ENCODE measurements at places on chromosomes 16 and 17. TPM values are rescaled to one million over a fixed set of nuclear protein-coding genes. Genes with fewer than 3 reads are reported as not detected.

GRCh38 chr17:82110298-82110697 lies 12.3 kb upstream of the FASN start:
- H3K4me1 ChIP-seq: peaks cover 24% of the 10 kb centered on the region
- peak overlapping the region; percentile 52 for H3K27ac ChIP-seq
- H3K36me3 ChIP-seq: no peaks in the 10 kb centered on the region
- no peaks in the 10 kb centered on the region for H3K27me3 ChIP-seq

The TMEM98 gene
- total RNA-seq: 2.2 TPM

GRCh38 chr16:23398987-23399805 lies 53.8 kb downstream of the COG7 start:
- no peaks in the 10 kb centered on the region for H3K27me3 ChIP-seq
- no peaks in the 10 kb centered on the region for H3K4me1 ChIP-seq
- no peak overlapping the region for H3K27ac ChIP-seq
- no peak overlapping the region for H3K4me3 ChIP-seq

- no peaks in the 10 kb centered on the region for H3K4me1 ChIP-seq
- no peak for DNase-seq
- no peak overlapping the region for H3K4me3 ChIP-seq
- no peak overlapping the region for H3K27ac ChIP-seq
Measured at GRCh38 chr17:49603720-49604119, 28.0 kb downstream of the NXPH3 start.

DNA sequence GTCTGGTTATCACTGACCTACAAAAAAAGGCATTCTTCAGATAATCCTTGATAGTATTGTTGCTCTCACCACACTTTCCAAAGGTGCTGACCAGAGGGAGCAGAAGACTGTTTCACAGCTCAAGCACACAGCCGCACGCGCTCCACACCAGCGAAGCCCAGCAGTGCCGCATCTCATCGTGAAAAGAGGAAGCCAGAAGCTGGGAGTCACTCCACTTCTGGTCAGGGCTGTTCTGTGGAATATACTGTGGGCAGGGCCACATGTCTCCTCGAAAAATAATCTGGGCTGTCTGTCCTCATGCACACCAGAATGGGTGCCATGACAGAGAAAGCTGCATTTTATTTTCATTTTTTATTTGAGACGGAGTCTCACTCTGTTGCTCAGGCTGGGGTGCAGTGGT lies 7.3 kb upstream of the PRSS36 start:
- H3K4me3 ChIP-seq: no peak overlapping the region
- H3K27me3 ChIP-seq: peaks cover 4% of the 10 kb centered on the region
- DNase-seq: no peak

GRCh38 chr17:40615841-40616476 lies 31.7 kb downstream of the SMARCE1 start:
- H3K4me3 ChIP-seq: no peak overlapping the region
- DNase-seq: no peak
- no peaks in the 10 kb centered on the region for H3K27me3 ChIP-seq

The CLEC19A gene
- not detected for total RNA-seq

- DNase-seq: no peak
- no peaks in the 10 kb centered on the region for H3K36me3 ChIP-seq
- H3K27ac ChIP-seq: no peak overlapping the region
- H3K4me1 ChIP-seq: peaks cover 6% of the 10 kb centered on the region
Measured at GRCh38 chr17:77723071-77723908, 235.2 kb upstream of the TNRC6C start.

GRCh38 chr16:51137097-51137496 lies 14.0 kb downstream of the SALL1 start:
- peaks cover 17% of the 10 kb centered on the region for H3K27me3 ChIP-seq
- DNase-seq: no peak
- H3K4me1 ChIP-seq: no peaks in the 10 kb centered on the region
- H3K4me3 ChIP-seq: no peak overlapping the region
- H3K27ac ChIP-seq: no peak overlapping the region

DNA sequence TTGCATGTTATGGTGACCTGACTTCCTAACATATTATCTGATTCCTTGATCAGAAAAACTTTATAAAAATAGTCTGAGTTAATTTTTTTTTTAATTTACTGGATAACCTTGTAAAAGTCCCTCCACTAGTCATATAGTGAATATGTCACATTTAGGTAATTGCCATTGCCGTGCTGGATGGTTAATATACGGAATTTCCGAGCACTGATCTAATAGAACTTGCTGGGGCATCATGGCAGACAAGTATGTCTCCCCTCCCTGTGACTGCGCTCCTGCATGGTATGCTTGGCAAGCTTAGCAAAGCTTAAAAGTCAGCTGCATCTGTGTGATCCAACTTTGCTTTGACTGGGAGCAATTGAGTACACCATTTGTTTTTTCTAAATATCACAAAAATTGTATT lies 239.4 kb upstream of the TBX2 start:
- no peak overlapping the region for H3K4me3 ChIP-seq
- no peak for DNase-seq
- no peak overlapping the region for H3K27ac ChIP-seq
- H3K36me3 ChIP-seq: peaks cover 4% of the 10 kb centered on the region

DNA sequence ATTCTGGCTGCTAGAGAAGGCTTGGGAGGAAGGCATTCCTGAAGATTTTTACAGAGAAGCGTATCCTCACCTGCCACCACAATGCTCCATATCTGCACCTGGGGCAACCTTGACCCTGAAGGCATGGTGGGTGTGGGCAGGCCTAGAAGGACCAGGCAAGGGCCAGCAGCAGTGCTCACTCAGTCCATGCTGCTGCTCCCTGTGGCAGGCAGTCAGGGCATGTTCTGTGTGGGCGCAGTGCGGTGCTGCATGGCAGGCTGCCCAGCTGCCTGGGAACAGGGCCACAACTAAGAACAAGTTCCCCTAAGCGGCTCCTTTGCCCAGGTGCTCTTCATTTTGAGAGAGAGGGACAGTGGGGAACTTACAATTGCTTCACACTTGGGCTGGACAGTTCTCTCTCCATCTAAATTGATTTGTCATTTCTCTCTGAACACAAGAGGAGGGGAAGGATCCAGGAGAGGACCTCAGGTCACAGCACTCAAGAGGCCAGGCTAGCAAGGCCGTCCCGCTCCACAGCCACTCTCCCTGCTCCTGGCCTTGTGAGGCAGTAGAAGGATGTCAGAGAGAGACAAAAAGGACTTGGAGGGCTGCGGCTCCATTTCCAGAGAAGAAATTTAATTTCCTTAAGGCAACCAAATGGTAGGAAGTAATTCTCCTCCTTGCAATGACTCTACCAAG lies 158.8 kb downstream of the AATF start:
- peaks cover 22% of the 10 kb centered on the region for H3K36me3 ChIP-seq
- no peak overlapping the region for H3K27ac ChIP-seq
- H3K4me3 ChIP-seq: no peak overlapping the region

The HCFC1R1 gene
- 32.8 TPM for total RNA-seq

DNA sequence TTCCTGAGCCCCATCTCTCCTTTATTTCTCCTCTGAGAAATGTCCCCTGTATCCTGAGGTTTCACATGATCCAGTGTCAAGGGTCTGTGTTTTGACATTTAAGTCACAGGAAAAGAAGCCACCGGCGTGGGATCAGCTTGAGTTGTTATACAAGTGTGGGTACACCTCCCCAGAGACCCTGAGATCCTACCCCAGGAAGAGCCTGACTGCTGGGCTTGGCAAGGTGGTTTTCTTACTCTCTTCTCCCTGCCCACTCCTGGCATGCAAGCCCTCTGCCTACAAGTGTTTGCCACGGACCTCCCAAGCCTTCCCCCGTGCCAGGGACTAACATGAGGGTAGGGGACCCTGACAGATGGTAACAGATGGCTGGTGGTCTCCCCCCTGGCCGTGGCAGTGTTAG lies 2.8 kb upstream of the ARHGAP27 start:
- H3K27me3 ChIP-seq: no peaks in the 10 kb centered on the region
- peaks cover 15% of the 10 kb centered on the region for H3K4me1 ChIP-seq
- no peak overlapping the region for H3K27ac ChIP-seq
- no peak overlapping the region for H3K4me3 ChIP-seq

- no peak overlapping the region for H3K4me3 ChIP-seq
- no peaks in the 10 kb centered on the region for H3K4me1 ChIP-seq
- H3K36me3 ChIP-seq: no peaks in the 10 kb centered on the region
- no peak overlapping the region for H3K27ac ChIP-seq
Measured at GRCh38 chr17:37064956-37065355, 116.2 kb downstream of the AATF start.

DNA sequence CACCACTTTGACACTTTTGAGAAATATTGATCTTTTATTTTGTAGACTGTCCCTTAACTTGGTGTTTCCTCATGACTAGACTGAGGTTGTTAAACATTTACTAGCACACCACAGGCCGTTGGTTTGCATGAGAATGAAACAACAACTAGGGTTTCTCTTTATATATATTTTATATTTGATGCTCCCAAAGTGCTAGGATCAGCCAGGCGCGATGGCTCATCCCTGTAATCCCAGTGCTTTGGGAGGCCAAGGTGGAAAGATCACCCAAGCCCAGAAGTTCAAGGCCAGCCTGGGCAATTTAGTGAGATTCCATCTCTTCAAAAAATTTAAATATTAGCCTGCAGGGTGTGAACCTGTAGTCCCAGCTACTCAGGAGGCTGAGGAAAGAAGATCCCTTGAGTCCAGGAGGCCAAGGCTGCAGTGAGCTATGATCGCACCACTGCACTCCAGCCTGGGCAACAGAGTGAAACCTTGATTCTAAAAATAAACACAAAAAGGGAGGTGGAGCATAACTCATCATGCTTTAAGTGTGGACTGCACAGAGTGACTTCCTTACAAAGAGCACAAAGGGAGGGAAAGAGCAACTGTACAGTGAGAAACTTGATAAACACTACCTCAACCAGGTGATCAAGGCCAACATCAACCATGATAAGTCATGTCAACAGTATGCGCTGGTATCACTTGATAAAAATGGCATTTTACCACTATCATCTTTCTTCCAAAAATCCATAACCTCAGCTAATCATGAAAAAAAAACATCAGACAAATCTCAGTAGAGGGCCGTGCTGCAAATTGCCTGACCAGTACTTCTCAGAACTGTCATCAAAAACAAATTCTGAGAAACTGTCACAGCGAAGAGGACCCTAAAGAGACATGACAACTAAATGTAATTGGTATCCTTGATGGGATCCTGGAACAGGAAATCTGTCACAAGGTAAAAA lies 72.8 kb upstream of the ATF7IP2 start:
- DNase-seq: no peak
- H3K4me1 ChIP-seq: peaks cover 5% of the 10 kb centered on the region
- no peak overlapping the region for H3K27ac ChIP-seq
- H3K27me3 ChIP-seq: no peaks in the 10 kb centered on the region
- no peak overlapping the region for H3K4me3 ChIP-seq

The CBFA2T3 gene
- not detected for total RNA-seq

The TBC1D16 gene
- total RNA-seq: 5.4 TPM

DNA sequence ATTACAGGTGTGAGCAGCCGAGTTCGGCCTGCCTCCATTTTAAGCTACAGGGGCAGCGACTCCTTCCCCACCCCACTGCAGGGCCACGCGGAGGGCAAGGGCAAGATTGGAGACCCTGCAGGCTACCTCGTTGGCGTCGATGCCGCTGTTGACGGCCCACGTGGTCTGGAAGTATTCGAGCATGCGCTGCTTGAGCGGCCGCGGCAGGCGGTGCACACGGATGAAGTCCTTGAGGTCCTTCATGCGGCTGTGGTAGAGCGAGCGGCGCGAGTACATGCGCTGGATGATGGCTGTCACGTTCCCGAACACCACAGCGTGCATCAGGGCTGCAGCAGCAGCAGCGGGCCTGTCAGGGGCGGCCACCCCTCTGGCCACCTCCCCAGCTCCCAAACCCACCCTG lies 11.6 kb downstream of the KCNH4 start:
- H3K4me1 ChIP-seq: no peaks in the 10 kb centered on the region
- H3K27me3 ChIP-seq: no peaks in the 10 kb centered on the region
- H3K36me3 ChIP-seq: no peaks in the 10 kb centered on the region
- no peak overlapping the region for H3K27ac ChIP-seq
- DNase-seq: no peak

- H3K4me3 ChIP-seq: peak within 1 kb of the TSS; percentile 71
- peaks cover 70% of the 10 kb centered on the region for H3K27me3 ChIP-seq
- H3K4me1 ChIP-seq: peaks cover 15% of the 10 kb centered on the region
- H3K36me3 ChIP-seq: no peaks in the 10 kb centered on the region
- peak; percentile 19 for DNase-seq
- H3K27ac ChIP-seq: no peak within 1 kb of the TSS
Measured at GRCh38 chr17:34579017-34579946, at the start of gene TMEM132E. TMEM132E (plus strand) TSS chr17:34579582; CDS start chr17:34581077, 1,495 bp downstream.

The TMEM88 gene
- 2.2 TPM for total RNA-seq

The TMED6 gene
- total RNA-seq: 0.86 TPM

Data from activated CD4-positive, alpha-beta memory T cell treated with anti-CD3 and anti-CD28 coated beads for 36 hours (primary cell).